ENCODE measurements at places on chromosomes 7 and 10.

GRCh38 chr7:120091807-120092206 is 181.2 kb upstream of the KCND2 start:
- DNase-seq, result no peak

GRCh38 chr7:74083117-74083876 is at the start of gene LIMK1:
Gene LIMK1 (plus strand): TSS chr7:74083804. CDS start chr7:74083991, 187 bp downstream.
- DNase-seq, result peak; percentile 91

DNA sequence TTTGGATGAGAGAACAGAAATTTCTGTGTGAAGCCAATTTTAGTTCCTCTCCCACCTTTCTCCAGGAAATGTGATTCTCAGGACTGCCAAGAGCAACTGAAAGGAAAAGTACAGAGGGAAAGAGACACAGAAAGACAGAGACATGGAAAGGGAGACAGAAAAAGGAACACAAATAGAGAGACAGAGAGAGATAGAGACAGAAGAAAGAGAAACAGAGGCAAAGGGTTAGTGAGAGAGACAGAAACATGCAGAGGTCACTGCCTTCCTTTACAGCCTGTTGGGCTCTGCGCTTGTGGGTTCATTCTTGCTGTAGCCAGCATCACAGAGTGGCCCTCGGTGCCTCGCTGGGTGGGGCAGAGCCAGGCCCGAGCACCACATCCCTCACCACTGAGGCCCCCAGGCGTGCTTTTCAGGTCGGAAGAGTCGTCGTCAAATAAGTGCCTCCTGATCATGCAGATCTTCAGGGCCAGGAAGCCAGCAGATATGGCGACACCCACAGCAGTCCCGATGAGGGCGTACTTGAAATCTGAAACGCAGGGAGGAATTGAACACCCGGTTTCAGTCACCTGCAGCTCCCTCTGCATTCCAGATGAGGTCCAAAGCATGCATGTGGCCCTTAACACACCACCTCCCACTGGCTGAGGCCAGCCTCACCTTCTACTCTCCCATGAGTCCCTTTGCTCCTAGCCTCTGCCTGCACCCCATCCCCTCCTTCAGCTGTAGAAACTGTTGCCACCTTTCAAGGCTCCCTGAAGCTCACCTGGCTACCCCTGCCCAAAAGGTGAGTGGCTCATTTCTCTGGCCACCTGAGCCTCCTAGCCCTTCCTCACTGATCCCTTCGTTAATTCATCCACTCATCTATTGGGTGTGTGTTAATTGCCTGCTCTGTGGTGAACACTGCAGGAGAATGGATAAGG is 21.4 kb downstream of the TMEM273 start:
- no peak for DNase-seq

GRCh38 chr7:43081603-43082002 is 30.8 kb upstream of the HECW1 start:
- DNase-seq, result no peak

GRCh38 chr7:16982640-16983350 is 101.0 kb upstream of the AGR3 start:
- peak; percentile 72 for DNase-seq

- no peak for DNase-seq
Observed at GRCh38 chr7:71266912-71267311, 135.0 kb downstream of the GALNT17 start.

DNA sequence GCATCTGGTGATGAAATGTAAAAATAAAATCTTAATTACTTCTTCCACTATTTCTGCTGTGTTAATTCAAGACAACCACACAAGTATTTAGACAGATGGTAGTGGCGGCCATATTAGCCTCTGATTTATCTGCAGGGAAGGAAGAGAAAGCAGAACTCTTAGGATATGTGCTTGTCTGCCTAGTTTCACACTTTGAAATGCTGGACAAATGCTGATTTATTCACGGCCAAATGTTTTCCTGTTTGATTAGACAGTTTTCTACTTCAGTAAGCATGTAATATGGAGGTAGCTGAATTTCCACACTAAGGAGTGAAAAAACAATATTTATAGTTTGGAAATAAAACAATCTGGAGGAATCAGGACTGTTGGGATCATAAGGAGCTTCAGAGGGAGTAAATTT is 158.1 kb downstream of the AGMO start:
- DNase-seq, result no peak

- DNase-seq, result no peak
Observed at GRCh38 chr10:13184730-13185514, 23.6 kb downstream of the MCM10 start.

Data from GM23248 (cell line).